ENCODE measurements at places on chromosomes 1 and 21.

GRCh38 chr1:203649551-203649998 is 22.9 kb downstream of the ATP2B4 start:
- peak; percentile 50 for DNase-seq

DNA sequence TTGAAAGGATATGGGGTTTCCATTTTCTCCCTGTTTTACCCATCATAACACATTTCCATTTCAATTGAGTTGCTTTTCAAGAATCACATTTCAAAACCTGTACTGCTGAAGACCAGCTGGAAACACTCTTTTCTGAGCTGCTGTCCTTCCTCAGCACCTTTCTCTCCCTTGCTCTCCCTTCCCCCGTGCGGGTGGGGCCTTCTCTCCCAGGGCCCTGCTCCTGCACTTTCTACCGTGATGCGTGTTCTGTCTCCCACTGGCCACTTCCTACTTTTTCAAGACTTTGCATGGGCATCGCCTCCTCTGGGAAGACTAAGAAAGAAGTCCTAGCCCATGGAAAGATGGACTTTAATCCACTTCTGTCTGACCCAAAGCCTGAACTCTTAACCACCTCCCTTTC is 390.4 kb downstream of the PTPRU start:
- DNase-seq = no peak

GRCh38 chr1:27333717-27334279 is 8.0 kb upstream of the SYTL1 start:
- no peak for DNase-seq

DNA sequence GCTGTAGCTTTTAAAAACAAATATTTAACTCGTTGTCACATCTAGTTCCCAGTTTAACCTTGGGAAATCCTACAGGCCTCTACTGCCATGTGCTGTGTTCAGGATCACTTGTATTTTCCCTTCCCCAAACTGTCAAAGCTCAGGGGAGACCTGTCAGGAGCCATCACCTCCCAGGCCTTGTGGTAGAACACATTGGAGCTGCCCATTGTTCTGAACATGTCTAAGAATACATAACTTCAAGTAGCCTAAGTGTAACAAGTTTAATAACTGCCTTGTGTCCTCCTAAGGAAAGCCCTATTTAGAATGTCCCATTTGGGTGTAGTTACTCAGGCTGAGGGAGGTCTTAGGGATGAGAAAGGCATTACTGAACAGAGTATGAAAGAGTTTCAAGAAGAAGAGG is 28.6 kb upstream of the PIGC start:
- DNase-seq = no peak

DNA sequence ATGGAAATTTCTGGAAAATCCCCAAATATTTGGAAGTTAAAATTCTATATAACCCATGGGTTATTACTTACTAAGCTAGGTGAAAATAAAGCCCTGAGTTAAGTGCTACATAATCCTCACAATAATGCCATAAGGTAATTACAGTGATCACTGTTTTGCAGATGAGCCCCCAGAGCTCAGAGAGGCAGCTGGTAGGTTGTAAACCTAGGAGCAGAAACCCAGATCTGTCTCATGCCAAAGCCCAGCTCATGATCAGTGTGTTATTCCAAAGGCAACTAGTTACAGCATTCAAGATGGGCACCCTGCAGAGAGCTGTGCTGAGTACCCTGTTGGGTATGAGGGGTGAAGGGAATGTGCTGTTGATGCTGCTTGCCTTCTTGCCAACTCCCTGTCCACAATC is 10.8 kb upstream of the MYOG start:
- no peak for DNase-seq

DNA sequence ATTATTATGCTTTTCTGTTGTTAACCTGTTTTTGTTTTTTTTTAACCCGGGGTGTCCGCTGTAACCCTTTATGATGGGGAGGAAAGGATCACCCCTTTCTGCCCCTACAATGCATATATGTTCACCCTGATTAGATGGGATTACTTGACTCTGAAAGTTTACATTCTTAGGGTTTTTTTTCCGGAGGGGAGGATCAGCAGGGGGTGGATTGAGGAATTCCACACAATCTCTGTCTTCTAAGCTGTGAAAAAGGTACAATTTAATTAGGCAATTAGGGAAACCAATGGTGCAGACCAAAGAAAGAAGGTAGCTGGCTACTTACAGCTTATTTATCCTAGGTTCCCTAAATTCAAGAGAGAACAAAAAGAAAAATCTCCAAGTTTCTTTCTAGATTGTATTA is 58.3 kb downstream of the EDEM3 start:
- DNase-seq = no peak

Data from T-helper 22 cell (primary cell).